ENCODE measurements at places on chromosomes 3 and 15.

DNA sequence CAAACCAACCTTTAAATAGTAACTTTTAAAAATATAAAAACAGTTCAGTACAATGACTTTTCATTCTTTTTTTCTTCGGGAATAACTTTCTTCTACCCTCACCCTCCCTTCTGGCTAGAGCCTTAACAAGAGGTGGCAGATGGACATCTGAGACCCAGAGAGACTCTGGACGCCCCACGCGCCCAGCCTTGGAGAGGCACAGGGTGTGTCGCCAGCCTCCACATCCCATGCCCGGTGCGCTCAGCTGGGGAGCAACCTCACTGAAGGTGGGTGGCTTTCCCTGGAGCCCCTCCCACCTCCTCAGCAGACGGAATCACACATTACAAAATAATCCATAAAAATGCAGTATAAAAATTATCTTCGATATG is 49.5 kb downstream of the TLE3 start:
- no peak for DNase-seq

DNA sequence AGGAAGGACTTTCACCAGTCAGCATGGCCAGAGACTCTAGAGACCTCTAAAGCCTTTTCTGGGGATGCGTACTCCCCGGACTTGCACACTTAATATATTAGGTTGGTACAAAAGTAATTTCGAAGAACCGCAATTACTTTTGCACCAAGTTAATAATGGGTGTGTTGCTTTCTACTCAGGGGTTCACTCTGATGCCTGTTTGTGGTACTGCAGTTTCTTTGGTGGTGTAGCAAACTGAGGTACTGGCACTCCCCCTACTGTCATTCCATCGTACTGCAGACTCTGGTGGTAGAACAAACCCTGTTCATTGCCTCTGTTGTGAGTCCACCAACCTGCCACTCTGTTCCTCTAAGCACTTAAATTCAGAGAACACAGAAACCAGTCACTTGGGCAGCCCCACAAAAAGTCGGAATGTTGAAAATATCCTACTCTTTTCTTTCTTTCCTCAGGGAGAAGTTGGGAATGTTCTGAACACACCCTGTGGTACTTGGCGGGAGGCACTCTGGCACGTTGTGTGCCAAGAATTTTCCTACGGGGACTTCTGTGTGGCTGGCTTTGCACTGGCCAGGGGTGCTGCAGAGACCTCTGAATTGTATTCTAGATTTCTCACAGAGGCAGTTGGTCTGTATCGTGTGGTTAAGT is 46.3 kb downstream of the GABRG3 start:
- peak; percentile 17 for DNase-seq

DNA sequence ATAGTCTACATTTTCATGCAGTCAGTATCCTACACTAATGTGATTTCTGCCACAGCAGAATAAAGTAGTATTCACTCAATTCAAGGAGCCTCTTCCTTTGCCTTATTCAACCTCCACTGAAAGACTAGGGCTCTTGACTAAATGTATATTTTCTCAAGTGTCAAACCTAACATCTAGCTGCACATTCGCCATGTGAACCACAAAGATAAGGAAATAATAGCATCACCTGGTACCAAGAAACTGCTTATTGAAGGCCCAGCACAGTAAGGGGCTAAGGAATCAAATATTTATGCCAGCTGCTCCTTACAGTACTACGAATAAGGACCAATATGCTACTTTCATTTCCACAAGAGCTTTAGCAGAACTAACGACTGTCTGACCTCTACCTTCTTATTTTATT is 1.3 kb downstream of the SRP14 start:
- DNase-seq: no peak

- DNase-seq: no peak
Observed at GRCh38 chr3:118269537-118270125, 765.0 kb downstream of the IGSF11 start.

DNA sequence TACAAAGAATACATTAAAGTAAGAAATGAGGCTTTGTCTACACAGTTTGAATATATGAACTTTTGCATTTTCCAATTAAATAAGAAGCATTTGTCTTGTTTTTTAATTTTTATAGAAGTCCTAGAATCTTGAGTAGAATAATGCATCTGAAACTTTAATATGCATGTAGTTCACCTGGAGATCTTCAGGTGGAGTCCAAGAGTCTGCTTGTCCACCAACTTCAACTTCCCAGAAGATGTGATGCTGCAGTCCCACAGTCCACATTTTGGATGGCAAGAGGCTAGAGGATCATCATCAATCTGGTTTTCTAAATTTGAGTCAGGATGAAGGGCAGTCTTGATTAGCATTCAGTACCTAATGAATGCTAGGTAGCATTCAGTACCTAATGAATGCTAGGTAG is 357.6 kb upstream of the SOX2 start:
- no peak for DNase-seq

DNA sequence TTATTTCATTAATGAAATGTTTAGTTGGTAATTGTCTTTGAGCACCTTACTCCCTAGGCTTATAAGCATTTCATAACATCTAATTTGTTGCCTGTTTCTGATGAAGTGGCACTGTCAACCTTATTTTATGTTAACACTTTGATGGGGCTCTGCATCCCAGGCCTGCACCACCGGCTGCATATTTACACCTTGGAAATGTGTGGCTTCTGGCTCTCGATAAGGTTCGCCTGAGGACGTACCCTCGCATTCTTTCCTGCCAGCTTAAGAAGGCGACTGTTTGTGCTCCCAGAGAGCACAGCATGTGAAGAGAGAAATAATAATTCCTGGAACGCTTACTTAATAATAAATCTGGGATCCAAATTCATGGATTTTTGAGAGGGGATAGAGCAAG is 763.3 kb upstream of the CFAP20DC start:
- no peak for DNase-seq

GRCh38 chr3:25294169-25294805 is 133.8 kb upstream of the RARB start:
- no peak for DNase-seq

- DNase-seq: no peak
Observed at GRCh38 chr3:115913069-115913686, 289.9 kb downstream of the GAP43 start.

GRCh38 chr15:48415036-48415886 is 84.0 kb downstream of the DUT start:
- DNase-seq: no peak

DNA sequence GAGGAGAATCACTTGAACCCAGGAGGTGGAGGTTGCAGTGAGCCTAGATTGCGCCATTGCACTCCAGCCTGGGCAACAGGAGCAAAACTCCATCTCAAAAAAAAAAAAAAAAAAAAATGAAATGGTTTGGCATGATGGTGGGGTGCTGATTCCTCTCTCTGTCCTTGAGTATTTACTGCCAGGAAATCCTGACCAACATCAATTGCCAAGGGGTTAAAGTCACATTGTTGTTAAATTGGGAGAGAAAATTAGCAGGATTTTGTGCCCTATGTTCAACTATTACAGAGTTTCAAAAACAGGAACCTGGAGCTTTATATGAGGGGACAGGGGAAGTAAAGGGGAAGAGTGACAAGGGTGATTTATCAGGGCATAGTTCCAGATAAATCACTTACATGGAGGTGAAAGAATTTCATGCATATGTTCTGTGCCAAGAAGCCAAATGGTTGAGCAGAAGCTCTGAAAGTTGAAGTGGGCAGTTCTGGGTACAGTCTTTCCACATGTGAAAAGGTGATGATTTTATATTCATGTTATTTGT is 70.5 kb upstream of the TSEN2 start:
- no peak for DNase-seq

- DNase-seq: no peak
Observed at GRCh38 chr3:21073561-21073960, 677.4 kb downstream of the ZNF385D start.

GRCh38 chr3:106213954-106214353 is 345.1 kb upstream of the CBLB start:
- DNase-seq: no peak

GRCh38 chr3:130850044-130850797 is 43.7 kb upstream of the ATP2C1 start:
- no peak for DNase-seq

- DNase-seq: no peak
Observed at GRCh38 chr15:98525661-98526001, 122.7 kb upstream of the IGF1R start.

- DNase-seq: no peak
Observed at GRCh38 chr3:54176106-54176505, 53.8 kb downstream of the CACNA2D3 start.

- no peak for DNase-seq
Observed at GRCh38 chr3:30166535-30166934, 439.9 kb upstream of the TGFBR2 start.

GRCh38 chr3:183576487-183577107 is 21.1 kb upstream of the KLHL6 start:
- no peak for DNase-seq

- no peak for DNase-seq
Observed at GRCh38 chr3:167521006-167521355, 47.1 kb upstream of the SERPINI2 start.

DNA sequence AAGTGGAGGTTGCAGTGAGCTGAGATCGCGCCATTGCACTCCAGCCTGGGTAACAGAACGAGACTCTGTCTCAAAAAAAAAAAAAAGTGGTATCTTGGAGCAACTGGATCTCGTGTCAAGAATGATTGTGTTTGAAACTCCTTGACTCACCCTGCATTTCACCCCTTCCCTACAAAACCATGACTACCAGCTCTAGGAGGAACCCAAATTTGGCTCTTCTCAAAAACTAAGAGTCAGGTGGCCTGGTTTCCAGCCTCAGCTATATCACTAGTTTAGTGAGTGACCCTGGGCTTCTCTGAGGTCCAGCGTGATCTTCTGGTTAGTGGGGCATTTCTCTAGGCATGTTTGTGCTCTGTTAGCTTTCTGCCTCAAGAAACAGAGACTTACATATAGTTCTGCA is 222.1 kb downstream of the FAM43A start:
- DNase-seq: no peak

DNA sequence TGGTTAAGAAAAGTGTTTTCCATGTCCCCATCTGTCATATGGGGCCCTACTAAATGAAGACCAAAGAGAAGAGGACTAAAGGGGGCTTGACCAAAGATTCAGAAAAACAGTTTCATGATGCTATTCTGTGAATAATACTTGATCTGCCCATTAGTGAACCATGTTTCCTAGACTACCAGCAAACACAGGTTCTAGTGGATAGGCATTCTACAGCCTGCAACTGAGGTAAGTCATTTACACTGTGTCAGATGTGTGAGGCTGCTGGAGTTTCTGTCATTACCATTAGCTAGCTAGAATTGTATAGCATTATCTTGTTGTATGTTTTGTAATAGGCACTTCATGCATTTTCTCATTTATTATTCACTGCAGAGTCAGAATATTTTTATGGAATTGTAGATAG is 6.6 kb downstream of the GPR171 start:
- no peak for DNase-seq

GRCh38 chr3:56932866-56933265 is 127.6 kb upstream of the SPATA12 start:
- DNase-seq: no peak

DNA sequence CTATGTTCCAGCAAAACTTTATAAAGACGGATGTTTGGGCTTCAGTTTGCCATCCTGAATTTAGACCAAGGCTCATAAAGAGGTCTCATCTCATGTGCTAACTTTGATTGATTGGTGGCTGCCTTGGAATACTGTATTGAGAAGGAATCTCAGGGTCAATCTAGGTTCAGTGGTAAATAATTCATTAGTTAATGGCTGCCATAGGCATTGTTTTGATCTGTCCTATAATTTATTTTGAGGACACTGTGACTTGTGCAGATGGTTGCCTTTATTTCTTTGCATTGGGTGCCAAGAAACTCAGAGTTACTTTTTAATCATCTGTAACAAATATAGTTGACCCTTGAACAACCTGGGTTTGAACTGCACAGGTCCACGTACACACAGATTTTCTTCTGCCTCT is 159.8 kb downstream of the B3GALNT1 start:
- no peak for DNase-seq

- no peak for DNase-seq
Observed at GRCh38 chr3:190495796-190496195, 18.1 kb upstream of the IL1RAP start.

DNA sequence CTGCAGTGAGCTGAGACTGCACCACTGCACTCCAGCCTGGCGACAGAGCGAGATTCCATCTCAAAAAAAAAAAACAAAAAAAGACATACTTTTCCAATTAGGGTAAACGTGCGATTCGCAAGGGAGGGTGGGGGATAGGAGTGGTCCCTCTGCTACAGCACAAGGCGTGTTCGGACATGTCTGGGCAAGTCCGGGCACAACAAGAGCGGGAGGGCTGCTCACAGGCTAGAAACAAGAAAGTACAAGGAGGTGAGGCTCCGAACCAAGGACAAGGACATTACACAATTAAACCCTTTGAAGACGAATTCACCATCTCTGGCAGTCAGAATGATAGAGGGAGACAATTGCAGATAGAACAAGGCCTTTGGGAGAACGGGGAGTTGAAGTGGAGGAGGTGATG is 32.2 kb upstream of the BCL2A1 start:
- no peak for DNase-seq

DNA sequence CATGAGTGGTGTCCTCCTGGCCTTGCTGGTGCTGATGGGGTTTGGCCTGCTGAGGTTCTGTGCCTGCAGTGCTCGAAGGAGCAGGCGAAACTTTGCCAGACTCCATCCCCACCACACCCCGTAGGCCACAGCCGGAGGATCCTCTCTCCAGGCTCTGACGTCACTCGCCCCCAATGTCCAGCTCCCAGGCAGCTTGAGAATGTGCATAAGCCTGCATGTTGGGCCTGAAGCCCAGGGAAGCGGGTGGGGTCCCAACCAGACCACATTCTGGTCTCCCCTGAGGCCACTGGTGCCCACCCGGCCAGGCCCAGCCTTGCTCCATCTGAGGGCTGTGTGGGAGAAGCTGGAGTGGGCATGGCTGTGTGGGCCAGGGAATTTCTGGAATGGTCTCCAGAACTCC is 109.8 kb downstream of the ASB7 start:
- DNase-seq: no peak

DNA sequence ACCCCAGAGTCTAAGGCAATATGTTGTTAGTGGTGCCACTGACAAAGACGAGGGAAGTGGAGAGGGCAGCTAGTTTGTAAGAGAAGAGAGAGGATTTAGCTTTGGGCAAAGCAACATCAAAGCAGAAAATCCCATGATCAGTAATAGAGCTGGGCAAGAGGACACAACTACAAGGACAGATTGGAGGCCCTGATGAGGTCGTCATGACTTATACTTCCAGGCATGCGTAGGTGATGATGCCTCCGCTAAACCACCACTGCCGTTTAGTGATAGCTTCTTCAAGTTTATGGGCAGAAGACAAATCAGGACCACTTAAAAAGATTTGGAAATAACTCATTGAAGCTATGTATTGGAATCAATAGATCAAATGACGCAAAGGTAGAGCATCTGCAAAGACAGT is 2.6 kb downstream of the HRG start:
- DNase-seq: no peak

GRCh38 chr15:52005748-52006701 is 13.0 kb upstream of the MAPK6 start:
- DNase-seq: no peak

All from AG04449 (cell line).